ENCODE measurements at places on chromosomes 6 and 20. TPM values are rescaled to one million over a fixed set of nuclear protein-coding genes. Genes with fewer than 3 reads are reported as not detected.
A peak's percentile ranks its signal among the peaks of the same experiment; 100 is the strongest.

The LY6G6D gene
- not detected for polyA plus RNA-seq

The SDC4 gene
- 323 TPM for polyA plus RNA-seq

The BHLHE23 gene
- polyA plus RNA-seq: not detected

The EMILIN3 gene
- polyA plus RNA-seq: 1.5 TPM

The C6orf15 gene
- not detected for polyA plus RNA-seq

The TFAP2A gene
- polyA plus RNA-seq: not detected

DNA sequence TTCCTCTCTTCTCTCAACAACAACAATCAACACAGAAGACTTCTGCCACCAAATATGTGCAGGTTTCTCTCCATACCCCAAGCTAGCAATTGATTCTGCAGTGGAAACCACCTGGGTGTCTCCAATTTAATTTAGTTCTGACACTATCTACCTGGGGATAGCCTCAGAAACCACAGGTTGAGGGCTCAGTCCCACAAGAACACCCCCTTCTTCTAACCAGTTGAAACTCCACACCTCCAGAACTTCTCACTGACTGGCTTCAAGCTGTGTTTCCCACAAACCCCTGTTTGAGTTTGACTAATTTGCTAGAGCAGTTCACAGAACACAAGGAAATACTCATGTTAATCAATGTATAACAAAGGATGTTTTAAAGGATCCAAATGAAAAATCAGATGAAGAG lies 52.5 kb upstream of the SPTLC3 start:
- no peak for DNase-seq

DNA sequence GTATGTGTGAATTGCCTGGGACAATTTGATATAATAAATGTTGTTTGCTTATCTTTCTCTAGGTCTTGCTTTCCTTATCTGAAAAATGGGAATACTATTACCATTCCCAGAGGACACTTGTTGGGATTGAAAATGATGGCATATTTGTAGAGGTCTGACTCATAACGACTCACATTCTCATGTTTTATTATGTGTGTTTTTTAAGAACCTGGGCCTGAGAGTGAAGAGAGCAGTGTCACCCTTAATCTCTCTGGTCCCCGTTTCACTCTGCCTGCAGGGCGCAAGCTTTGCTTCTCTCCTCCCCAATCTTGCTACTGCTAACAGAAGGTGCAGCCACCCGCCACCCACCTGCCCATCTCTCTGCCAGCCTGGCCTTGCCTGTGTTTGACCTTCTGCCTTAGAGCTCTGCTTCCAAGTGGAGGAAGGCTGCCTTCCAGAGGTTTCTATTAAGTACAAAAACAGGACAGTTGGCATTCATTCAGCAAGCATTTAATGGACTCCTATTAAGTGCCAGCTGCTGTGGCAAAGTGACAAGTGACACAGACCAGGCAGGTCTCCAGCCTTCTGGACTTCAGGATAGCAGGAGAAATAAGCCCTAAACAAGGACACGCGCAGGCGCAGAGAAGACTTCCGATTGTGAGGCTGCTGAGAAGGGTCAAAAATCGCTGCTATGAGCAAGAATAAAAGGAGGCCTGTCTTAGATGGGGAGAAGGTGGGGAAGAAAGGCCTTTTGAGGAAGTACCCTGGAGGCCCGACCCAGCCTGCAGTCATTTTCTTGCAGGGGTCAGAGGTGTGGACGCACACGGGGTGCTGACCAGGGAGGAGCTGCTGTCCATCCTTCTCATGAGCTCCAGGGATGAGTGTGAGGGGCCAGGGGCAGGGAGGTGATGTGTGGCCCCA lies 112.5 kb downstream of the JPH2 start:
- DNase-seq: no peak

DNA sequence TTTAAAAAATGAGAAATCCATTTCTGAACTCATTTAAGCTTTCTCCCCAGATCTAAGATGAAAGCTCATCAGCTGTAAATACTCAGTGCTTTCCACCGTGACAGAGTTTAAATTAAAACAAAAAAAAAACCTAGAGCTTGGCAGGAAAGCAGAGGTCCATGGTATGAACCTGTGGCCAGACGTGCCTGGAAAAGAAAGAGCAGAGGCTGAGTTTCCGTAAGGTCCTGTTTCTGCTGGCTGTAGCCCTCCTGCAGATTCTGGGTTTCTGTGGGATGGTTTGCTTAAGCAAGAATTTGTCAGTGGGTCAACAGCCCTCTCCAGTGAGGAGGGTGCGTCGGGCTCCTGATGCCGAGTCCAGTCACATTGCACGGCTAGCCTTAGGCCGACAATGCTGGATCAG lies 383.2 kb downstream of the SAMD5 start:
- no peak for DNase-seq

GRCh38 chr6:102387326-102388033 lies 994.0 kb downstream of the GRIK2 start:
- DNase-seq: no peak

GRCh38 chr6:134689177-134689576 lies 260.7 kb downstream of the ALDH8A1 start:
- no peak for DNase-seq

DNA sequence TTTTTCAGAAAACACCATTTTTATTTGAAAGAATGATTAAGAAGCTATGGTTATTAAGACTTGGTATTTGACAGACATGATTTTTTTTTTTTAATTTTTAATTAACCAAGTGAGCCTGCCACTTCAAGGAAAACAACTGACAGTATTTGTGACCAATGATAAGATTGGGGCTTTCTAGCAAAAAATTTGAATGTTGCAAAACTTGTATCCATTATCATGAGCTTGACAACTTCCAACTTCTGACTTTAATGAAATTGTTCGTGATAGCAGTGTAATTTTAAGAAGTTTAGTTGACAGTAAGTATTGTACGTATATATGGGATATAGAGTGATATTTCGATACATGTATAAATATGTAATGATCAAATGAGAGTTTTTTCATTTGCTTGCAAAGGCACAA lies 21.6 kb upstream of the POM121L2 start:
- no peak for DNase-seq

GRCh38 chr6:158808941-158809678 lies 10.1 kb downstream of the EZR start:
- no peak for DNase-seq

- no peak for DNase-seq
These were observed 56.5 kb upstream of the HFE start for GRCh38 chr6:26030716-26031115.

GRCh38 chr20:51492167-51493092 lies 50.1 kb downstream of the NFATC2 start:
- DNase-seq: peak; percentile 74

DNA sequence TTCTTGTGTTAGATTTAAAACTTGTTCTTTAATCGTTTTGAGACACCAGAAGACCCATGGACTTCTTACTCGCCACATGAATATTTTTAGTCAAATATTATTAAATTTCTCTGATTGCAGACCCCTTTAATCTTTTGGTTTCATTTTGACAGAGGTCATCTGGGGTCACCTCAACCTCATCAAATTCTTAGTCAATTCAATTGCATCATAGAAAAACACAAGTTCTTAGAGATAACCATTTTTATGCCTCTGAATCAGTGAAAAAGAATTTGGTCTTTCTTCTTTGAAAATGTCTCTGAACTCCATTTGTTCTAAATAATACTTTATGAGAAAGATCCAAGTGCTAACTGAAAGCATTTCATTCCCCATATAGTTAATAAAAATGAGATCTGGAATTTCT lies 55.2 kb upstream of the CBLN4 start:
- no peak for DNase-seq

GRCh38 chr6:17842934-17843821 lies 136.5 kb upstream of the NUP153 start:
- DNase-seq: no peak

DNA sequence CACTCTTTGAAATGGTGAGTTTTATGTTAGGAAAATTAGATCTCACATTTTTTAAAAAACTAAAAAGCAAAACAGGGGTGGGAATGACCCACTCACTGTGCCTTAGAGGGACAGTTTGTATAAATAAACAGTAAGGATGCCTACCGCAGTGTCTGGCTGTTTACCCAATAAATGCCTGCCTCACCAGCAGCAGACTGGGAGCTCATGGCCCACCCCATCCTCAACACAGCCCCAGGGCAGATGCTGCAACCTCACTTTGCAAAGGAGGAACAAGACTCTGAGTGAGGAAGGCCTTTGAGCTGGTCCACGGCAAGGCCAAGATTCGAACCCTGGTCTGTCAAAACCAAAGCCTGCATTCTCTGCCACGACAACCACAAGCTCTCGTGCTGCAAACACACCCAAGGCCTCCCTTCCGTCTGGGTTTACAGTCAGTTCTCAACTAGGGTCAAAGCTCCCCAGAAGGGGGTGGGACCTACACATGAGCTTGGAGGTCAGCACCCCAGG lies 77.8 kb downstream of the BMP7 start:
- no peak for DNase-seq

- DNase-seq: no peak
These were observed 24.2 kb upstream of the CITED2 start for GRCh38 chr6:139398658-139399057.

- no peak for DNase-seq
These were observed 318.8 kb downstream of the ZFAND3 start for GRCh38 chr6:38138374-38138773.

DNA sequence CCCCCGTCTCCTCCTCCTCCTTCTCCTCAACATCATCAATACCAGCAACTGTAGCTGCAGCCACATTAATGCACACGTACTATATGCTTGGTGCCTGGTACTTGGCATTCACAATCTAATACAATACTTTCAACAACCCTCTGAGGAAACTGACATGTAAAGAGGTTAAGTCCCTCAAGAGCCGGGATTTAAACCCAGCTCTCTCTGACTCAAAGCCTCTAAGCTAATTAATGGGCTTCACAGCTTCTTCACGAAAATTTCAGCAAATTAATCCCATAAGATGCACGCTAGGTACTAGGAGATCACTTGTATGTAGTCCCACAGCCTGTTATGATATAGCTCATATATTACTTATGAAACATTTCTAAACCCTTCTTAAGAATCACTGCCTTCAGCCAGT lies 73.1 kb upstream of the IPCEF1 start:
- DNase-seq: no peak

GRCh38 chr20:43690943-43691598 lies 24.2 kb downstream of the MYBL2 start:
- DNase-seq: no peak

GRCh38 chr6:42043787-42044475 lies 6.4 kb upstream of the TAF8 start:
- peak; percentile 93 for DNase-seq

- no peak for DNase-seq
These were observed 52.9 kb upstream of the PLCB4 start for GRCh38 chr20:9015984-9016324.

DNA sequence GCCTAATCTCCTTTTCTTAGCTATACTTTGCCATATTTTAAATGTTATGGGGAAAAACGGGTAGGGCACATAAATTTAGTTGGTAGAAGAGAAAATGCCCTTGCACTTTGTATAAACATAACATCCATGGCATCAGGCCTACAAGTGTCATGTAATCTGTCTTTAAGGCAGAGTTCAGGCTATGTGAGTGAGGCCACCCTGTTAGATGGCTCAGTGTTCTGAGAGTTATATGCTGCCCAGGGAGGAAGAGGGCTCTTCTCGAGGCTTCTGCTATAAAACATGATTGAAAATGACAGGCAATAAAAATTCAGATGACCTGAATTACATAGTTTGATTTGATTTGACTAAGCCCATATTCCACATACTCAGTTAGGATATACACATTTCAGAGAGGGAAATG lies 553.6 kb upstream of the MAP3K7 start:
- no peak for DNase-seq
